AG08395 (cell line): ENCODE measurements at places on chromosomes 11 and 22.

- peak; percentile 18 for DNase-seq
These were observed 19.4 kb upstream of the CTSD start for GRCh38 chr11:1782831-1783724.

GRCh38 chr11:4903484-4903883, at the start of gene OR51A7:
TSS of gene OR51A7 (plus strand) at chr11:4903783. CDS start at chr11:4907370, 3,587 bp downstream.
- no peak for DNase-seq

DNA sequence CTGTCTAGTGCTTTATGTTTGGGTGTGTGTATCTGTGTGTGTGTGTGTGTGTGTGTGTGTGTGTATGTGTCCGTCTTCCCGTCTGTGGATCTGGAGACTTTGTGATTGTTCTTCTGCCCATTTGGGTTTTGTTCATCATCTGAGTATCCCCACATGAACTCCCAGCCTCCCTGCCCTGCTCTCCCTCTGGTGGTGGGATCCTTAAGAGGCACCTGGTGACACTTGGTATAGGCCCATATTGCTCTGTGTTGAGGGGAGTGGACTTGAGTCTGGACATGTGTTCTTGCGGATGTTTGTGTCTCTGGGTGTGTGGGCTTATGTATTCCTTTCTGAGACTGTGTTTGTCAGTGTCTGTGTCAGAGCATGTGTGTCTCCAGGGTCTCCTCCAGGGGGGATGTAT, 15.3 kb downstream of the RCOR2 start:
- DNase-seq: no peak

- DNase-seq: no peak
These were observed 80.3 kb downstream of the BUD13 start for GRCh38 chr11:116692318-116693101.

GRCh38 chr22:17007257-17007656, 765 bp downstream of the GAB4 start:
- no peak for DNase-seq

- DNase-seq: no peak
These were observed 22.2 kb downstream of the MCM5 start for GRCh38 chr22:35422145-35422544.

DNA sequence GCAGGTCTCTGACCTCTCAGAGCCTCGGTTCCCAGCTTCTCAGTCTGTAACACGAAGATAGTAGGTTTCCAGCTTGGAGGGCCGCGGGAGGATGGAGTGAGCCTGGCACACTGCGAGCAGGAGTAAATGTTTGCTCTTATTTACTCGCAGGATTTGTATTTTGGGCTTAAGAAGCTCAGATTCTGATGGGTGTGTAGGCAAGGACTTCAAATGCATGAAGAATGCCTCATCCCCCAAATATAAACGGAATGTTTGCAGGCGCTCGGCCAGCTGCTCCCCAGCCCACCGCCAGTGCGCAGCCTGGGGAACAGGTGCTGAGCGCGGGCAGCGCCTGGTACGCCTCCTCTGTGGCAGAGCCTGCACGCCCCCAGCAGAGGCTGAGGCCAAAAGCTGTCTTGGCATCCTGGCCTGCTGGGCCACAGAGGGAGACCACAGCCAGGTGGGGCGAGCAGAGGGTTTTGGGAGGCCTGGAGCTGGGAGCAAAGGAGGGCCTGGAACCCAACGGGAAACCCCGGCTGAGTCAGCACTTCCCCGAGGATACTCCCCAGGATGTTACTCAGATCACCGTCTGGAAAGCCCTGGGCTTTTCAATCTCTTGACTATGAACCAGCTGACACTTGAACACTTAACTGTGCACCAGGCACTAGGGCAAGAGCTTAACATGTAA, 9.4 kb downstream of the EHD1 start:
- DNase-seq: peak; percentile 79

GRCh38 chr22:40400159-40400558, 29.8 kb downstream of the SGSM3 start:
- DNase-seq: no peak
